Inflammatory macrophage (primary cell): ENCODE measurements at places on chromosomes 4 and X.

GRCh38 chr4:22942920-22943559 is 250.3 kb downstream of the GBA3 start:
- DNase-seq: no peak

DNA sequence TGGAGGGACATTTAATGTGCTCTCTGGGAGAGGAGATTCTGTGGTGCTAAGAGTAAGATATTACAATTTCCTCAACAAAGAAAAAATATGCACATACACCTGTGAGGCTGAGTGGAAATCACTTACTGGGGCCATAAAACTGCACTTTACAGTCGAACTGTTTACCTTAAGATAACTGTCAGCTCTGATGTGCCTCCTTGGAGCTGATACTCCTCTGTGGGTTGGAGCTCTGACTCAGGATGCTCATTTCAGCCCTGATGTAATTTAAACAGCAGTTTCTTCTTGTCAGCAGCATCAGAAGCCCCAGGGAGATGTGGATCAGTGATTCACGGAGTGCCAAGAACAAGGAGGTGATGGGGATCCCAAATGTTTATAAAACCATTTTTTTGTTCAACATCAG is 241.9 kb upstream of the SFRP2 start:
- DNase-seq: no peak

DNA sequence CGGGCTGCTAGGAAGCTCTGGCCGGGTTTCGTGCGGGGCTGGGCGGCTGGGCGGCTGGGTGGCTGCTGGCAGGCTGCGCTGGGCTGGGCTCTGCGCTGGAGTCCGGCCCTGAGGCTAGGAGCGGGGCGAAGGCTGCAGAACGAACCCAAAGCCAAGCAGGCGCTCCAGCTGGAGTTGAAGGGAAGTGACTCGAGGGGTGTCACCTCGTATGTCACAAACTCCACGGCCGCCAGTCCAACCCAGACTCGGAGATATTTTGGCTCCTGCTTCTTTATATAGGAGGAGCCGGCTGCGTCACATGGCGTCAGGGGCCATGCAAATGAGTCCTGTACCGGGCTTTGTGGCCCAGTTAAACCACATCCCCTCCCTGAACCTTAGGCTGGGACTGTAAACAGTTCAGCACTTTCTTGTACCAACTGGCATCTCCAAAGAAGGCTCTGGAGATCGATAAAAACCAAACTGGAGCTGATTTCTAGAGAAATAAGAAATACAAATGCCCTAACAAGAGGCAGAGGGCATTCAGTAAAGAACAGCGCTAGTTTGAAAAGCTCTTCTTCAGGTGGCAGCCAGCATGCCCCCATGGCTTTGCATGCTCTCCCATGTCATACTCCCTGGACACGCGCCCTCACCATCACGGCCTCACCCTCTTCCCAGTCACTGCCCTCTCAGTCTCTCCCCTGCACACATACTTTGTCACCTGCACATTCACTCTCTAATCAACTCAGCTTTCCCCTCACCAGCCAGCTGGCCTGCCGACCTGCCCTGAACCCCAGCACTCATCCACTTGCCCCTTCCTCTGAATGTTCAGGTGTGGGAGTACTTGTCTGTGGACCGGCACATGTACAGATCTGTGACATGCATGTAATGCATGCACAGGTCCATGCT is 58.5 kb downstream of the TSC22D3 start:
- DNase-seq: peak; percentile 90

GRCh38 chr4:109998867-109999584 is 86.3 kb downstream of the EGF start:
- DNase-seq: peak; percentile 70

DNA sequence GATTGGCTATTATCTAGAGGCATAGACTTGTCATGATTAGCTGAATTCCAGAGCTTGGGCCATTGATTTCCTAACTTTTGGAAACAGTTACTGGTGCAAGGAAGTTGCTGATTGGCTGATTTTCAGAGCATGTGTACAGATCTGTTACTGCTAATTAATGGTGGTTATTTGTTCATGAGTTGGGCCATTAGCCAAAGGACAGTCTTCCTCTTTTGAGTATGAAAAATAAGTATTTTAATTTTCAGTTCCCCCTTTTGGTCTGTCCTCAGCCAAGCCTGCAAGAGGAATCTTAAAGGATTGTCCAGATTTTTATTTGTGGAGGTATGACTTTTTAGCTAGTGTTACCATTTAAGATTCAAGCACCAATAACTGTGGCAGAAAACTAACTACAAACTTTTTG is 7.0 kb upstream of the DSPP start:
- peak; percentile 29 for DNase-seq

DNA sequence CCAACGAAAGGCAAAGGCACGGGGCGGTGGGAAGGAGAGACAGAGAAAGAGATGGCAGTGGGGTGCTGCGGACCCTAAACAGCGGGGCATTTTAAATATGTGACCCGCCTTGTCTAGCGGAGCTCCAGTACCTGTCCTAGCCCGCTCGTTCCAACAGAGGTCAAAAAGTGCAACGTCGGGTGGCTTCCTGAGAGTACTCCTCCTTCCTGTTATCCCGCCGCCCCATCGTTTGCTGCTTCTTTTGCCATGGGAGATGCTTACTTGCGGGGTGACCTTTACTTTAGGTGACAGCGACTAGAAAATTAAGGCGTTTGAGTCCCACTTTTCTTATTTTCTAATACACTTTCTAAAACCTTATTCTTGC is 735 bp downstream of the NRK start:
- DNase-seq: no peak

DNA sequence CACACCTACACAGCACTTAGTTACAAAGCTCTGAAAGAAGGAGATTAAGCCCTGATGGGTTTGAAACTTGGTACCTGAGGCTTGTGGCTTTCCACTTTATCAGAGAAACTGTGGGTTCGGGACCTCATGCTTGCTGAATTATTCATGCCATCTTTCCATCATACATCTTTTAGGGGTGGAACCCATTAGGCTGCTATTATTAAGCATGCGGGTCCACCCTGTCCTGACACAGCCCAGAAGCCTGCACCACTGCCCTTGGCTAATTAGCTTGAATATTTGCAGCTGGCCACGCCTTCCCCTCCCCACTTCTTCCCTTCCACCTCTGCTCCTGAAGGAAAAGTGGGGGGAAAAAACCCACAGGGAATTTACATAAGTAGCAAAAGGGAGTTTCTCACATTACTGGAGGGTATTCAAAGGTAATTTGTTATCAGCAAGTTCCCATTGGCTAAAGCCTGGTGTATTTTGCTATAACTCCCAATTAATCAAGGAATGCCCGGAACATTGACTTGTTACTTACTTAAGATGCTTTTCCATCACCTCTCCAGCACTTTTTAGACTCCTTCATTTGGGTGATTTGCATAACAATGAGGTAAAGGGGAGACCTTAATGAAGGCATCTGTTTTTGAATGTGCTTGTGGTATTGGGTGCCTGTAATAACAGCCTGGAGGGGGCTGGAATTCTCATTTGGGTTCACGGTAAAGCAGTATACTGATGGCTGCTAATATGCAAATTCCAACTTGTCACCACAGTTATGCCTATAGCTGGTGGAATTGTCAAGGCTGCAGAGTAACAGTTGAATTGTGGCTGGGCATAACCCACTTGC is 231.7 kb upstream of the GATB start:
- no peak for DNase-seq

DNA sequence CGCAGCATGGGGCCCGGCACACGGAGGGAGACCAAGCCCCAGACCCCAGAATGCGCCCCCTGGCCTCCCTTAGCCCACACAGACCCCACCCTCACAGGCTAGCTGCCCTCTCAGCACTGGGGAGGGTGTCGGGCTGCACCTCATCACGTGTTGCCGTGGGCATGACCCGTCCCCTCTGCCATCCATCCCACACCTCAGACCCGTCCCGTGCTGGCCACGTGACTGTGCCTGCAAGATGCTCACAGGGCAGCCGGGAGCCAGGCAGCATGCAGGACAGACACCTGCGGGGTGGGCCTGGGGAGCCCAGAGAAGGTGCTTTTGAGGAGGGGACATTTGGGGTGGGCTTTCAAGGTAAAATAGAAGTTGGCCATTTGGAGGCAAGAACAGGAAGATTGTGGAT is 4.8 kb downstream of the MSANTD1 start:
- no peak for DNase-seq

DNA sequence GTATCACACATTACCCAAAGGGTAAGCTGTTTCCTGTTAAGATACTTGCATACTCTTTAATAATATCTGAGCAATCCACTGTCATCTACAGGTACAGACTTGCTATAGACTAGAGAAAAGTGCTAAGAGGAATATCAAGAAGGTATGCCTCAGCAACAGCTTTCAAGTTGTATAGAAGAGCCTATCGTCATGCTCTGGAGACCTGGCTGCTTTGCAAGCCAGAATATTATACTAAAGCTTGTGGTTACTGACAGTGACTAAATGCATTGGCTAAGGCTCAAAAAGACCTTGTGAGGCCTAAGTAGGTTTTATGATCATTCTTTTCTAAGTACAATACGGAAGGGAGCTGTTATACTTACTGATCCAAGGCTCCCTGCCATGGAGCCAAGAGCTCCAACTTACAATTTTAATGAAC is 11.3 kb downstream of the LAMP2 start:
- DNase-seq: peak; percentile 49

GRCh38 chr4:139988863-139989765 is 164.9 kb downstream of the MAML3 start:
- peak; percentile 77 for DNase-seq

- no peak for DNase-seq
Observed at GRCh38 chrX:22313766-22314165, 41.1 kb downstream of the CBLL2 start.

DNA sequence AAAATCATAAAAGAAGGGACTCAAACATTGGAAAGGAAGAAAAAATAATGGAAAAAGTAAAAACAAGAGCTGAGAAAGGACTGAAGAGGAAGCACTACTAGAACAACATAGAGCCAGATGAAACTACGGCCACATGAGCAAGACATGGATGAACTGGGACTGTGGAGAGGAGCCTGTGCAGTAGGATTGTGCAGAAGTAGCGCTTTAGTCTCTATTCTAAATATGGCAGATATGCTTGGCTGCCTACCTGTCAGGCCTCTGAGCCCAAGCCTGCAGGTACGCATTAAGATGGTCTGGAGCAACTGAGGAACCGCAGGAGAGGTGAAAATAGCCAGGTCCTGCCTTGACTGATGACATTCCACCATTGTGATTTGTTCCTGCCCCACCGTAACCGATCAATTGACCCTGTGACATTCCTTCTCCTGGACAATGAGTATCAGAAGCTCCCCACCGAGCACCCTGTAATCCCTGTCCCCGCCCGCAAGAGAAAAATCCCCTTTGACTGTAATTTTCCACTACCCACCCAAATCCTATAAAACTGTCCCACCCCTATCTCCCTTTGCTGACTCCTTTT is 154.3 kb downstream of the CAMK2D start:
- DNase-seq: no peak

GRCh38 chr4:176443646-176444409 is 124.1 kb downstream of the SPCS3 start:
- no peak for DNase-seq

- DNase-seq: no peak
Observed at GRCh38 chrX:151724563-151725337, 8.9 kb downstream of the FATE1 start.

DNA sequence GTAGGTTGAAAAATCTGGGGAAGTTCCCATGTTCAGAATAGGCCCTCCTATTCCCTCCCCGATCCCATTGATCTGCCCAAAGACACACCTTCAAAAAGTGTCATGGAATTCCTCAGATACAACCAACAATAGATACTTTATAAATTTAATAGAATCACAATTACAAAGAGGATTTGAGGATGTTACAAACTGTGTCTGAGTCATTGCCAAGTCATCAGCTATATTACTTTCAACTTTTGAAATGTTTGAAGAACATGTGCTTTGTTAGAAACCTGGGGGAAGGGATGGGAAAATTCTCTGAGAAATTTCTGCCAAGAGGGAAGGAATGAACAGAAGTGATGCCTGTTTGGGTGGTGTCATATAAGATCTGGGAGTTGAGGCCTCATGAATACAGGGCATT is 46.7 kb downstream of the KCNIP4 start:
- DNase-seq: no peak

DNA sequence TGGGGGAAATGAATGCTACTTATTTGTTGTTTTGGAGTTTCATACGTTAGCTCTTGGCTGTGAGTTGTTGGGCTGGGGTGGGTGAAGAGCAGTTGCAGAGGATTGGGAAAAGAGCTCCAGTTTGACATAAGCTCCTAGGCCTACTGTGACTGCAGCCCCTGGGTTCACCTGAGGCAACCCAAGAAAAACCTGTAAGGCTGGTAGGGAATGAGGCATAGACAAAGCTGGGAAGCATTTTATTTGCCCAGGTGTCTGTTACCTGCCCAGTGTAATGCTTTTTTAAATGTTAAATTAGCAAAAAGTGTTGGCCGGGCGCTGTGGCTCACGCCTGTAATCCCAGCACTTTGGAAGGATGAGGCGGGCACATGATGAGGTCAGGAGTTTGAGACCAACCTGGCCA is 160.0 kb downstream of the FHIP1A start:
- no peak for DNase-seq

- DNase-seq: no peak
Observed at GRCh38 chr4:6466756-6467381, 5.5 kb downstream of the PPP2R2C start.

DNA sequence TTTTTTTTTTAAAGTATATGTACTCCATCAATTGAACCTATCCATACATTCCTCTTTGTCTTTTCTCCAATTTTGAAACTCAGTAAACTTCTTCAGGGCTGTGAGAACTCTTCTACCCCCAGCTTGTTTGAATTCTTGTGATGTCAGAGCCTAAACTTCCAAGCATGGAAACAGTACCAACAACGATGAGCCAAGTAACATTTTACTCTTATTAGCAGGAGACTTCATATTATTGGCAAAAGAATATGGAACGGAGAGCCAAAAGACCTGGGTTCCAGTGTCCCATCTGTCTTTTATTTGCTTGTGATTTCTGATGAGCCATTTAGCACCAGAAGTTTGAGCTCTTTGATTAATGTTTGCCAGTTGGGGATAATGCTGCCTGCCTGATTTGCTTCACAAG is 5.3 kb downstream of the DIAPH2 start:
- no peak for DNase-seq

- no peak for DNase-seq
Observed at GRCh38 chr4:54716478-54717065, 58.8 kb downstream of the KIT start.

- DNase-seq: peak; percentile 37
Observed at GRCh38 chr4:55183926-55184599, 58.7 kb upstream of the KDR start.

- DNase-seq: no peak
Observed at GRCh38 chrX:39513836-39514235, 583.9 kb downstream of the BCOR start.

- DNase-seq: peak; percentile 0
Observed at GRCh38 chrX:26649534-26649933, 433.6 kb downstream of the MAGEB5 start.

DNA sequence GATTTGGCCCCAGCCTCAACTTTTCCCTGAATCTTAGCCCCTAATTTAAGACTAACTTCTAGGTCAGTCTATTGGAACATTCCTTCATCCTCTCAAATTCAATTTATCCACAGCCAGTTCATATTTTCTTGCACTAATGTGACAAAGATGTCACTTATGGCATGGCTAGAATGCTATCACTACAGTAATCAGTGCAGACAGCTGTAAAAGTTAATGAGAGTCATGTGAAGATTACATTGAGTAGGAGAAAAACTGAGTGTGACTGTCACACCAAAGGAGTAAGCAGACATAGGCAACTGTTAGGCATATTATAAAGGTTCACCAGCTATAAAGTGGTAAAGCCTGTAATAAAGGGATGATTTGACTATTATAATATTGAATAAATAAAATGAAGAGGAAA is 42.6 kb downstream of the GABRG1 start:
- no peak for DNase-seq
